ENCODE measurements at places on chromosomes 6 and 20.

DNA sequence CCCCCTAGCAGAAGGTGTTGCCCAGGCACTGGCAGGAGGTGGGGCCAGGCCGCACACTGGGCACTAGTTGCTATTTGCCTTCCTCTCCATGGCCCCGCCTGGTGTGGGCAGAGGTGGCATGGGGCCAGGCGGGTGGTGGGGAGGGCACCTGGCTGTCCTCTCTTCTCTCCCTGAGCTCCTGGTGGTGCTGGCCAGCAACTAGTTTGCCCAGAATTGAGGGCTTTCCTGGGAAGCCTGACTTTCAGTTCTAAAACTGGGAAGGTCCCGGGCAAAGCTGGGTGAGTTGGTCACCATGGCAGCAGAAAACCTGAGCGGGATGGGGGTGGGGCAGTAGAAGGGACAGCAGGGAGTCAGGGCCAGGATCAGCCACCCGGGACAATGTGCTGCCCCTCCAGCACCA is 48.2 kb downstream of the RBM38 start:
- no peak for DNase-seq

DNA sequence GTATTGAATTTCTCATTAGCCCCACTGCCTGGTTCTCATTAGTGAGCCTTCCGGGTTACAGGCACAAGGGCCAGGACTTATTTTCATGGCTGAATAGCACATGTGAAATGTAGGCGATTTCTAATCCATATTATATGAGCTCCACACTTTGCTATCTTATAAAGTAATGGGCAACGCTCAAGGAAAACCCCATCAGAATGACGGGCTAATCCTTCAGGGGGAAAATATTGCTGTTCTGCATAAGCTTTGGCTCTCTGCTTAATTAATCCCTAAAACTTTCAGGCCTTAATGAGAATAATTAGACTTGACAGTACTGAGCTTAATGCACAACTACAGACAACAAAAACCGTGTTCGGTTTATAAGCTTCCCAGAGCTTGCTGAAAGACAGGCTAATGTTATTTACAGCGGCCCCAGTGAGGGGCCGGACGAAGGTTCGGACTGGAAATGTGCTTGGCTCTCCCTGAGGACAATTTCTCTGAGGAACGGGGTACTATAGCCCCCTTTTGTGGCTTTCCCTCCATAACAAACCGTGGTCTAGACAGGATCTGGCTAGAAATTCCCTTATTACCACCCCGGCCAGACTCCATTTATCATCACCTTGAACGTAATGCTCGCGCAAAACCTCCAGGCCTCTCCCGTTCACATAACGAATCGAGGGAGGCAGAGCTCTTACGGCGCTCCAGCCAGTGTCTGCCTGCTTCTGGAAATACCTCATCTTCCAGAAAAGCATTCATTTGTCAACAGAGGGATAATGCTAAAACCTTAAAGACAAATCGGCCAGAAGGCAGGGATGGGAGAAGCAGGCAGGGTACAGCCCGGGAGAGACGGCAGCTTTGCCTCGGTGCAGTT is 164.5 kb downstream of the CD83 start:
- no peak for DNase-seq

DNA sequence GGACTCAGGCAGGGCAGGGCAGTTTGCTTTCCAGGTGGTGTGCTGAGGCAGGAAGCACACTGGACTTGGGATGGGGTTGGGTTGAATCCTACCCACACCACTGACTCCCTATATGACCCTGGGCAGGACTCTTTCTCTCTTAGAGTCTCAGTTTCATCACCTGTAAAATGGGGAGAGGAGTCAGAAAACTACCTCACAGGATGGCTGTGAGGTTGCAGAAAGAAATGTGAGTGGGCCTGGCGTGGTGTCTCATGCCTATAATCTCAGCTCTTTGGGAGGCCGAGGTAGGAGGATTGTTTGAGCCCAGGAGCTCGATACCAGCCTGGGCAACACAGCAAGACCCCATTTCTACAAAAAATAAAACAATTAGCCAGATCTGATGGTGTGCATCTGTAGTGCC is 67.2 kb downstream of the CD40 start:
- DNase-seq = no peak

DNA sequence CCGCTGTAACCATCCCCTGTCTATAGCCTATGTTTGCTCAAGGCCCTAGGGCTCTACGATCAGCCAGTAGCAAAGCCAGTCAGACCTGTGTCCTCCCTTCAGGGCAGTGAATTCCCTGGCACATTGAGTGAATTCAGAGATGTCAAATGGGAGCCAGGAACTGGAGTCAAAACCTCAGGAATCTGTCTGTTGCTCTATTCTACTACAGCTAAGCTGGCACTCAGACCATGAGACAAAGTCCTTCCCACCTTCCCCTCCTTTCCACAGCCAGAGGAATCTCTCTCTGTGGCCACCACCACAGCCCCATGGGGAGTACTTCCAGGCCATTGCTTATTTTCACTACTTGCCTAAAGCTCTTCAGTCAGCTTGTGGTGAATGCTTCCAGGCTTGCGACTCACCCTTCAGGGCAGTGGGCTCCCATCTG is 82.0 kb downstream of the PKIB start:
- no peak for DNase-seq

GRCh38 chr20:2804852-2805688 is 4.6 kb upstream of the CPXM1 start:
- no peak for DNase-seq

- no peak for DNase-seq
Measured at GRCh38 chr6:100549406-100550167, 84.9 kb upstream of the SIM1 start.

- DNase-seq = no peak
Measured at GRCh38 chr20:46130534-46130933, 12.4 kb downstream of the CD40 start.

DNA sequence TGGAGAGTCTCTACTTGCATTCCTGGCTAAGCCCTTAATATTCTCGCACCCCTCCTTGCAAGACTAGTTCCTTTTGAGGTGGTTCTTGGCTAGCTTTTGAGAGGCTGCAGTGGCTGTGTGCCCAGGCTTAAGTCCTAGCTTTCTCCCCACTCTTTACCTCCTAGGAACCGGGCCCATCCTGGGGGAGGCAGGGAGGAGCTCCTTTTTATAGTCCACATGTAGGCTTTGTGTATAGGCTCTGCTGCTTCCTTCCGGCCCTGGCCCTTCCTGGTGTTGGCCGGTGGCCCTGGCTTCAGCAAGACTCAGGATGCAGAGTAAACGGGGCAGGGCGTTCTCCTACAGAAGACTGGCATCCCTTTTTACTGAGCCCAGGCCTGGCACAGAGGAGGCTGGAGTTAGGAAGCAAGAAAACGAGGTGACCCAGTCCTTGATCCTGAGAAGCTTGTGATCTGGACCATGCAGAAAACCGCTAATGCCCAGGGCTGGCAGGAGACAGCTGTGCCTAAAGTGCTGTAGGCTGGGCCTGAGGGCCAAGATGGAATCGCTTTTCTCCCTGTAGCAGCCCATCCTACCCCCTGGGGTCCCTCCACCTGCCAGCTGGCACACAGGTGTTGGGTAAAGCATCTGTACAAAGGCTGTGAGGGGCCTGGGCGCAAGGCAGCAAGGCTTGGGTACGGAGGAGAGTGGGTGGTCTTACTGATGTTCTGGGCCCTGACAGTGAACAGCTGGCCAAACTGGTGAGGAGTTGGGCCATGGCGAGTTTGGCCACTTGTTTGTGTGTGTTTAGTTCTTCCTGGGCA is 8.7 kb downstream of the PLCG1 start:
- no peak for DNase-seq

GRCh38 chr6:106511288-106512047 is 117.8 kb downstream of the RTN4IP1 start:
- DNase-seq = no peak

GRCh38 chr6:149131891-149132290 is 185.6 kb upstream of the TAB2 start:
- no peak for DNase-seq

- DNase-seq = no peak
Measured at GRCh38 chr20:35954907-35955251, 577 bp upstream of the SCAND1 start.

GRCh38 chr6:144460327-144461095 is 175.4 kb downstream of the UTRN start:
- DNase-seq = no peak

DNA sequence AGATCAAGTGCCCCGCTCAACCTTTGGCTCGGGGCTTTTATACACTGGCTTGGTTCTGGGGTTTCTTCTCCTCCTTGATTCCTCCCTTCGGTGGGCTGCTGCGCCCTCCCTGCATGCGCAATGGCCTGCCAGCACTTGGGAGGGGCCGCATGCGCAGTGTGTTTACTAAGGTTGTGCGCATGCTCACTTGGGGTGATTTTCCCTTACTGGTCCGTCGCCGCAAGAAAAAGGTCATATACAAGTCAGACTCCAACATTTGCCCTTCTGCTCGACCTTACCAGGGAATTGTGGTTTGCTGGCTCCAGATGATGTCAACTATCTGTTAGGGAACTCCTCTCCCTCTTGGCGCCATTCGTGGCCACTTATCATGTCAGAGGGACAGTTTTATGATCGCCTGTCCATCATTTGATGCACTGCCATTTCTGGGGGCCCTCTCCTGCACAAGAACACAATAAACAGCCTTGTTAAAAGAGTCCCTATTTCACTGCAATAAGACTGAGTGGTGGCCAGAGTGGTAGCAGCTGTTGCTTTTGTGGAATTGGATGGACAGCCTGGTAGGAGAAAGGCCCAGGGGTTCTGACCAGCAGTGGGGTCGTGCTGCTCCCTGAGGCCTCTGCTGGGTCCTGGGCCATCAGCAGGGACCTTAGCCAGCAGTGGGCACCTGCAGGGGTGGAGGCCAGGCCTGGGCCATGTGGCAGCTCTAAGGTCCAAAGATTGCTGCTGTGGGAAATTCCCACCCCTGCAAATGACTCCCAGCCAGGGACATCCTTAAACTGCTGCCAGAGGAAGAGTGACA is 2.8 kb upstream of the LBP start:
- no peak for DNase-seq

GRCh38 chr6:32129297-32130088 is 595 bp downstream of the FKBPL start:
- no peak for DNase-seq

GRCh38 chr6:501891-502601 is 110.5 kb downstream of the IRF4 start:
- DNase-seq = no peak

GRCh38 chr6:161890832-161891297 is 617.0 kb upstream of the AGPAT4 start:
- DNase-seq = no peak

DNA sequence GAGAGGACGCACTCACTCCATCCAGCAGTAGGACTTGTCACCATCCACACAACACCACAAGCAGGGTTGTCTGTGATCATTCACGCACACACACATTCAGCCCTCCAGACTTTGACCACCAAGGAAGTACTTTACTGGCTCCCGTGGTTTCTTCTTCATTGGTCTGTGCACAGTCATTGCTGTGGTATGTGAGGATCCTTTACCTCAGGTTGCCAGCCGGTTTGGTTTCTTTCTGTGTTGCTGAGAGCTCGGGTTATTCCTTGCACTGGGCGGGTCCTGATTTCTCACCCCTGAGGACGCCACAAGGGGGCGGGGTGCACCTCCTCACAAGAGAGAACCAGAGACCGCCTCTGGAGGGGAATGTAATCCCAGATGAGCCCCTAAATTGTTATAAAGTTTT is 11.2 kb downstream of the SLC35A1 start:
- DNase-seq = no peak

DNA sequence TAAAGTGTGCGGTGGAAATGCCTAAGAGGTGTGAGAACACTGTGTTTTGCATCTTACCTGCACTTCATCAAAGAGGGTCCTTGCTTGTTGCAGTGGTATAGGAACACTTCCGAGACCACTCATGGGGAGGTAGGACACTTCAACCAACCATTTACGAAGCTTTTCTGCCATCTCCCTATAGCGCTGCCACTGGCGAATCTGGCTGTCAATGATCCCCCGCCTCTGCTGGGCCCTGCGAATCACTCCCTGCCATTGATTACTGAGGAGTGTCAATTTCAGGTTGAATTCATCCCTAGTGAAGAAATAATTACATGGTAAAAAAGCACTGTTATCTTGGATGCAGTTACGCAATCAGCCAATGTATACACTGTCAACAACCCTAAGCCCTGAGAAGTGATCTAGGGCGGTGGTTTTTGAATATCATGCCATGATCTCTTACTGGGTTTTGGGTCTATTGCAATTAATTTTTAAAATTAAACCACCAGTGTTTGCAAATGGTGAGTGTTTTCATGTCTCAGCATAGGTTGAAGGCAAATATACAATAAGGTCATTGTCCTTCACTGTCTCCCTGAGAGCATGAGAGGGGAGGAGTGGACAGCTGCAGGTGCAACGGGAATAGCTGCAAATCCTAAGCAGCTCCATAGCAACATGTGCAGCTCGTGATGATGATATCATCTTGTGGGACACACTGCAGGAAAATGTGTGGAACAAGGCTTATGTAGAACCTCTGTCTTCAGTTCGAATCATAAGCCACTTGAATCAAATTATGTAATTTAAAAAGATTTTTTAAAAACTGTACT is 400.6 kb downstream of the ESR1 start:
- no peak for DNase-seq

DNA sequence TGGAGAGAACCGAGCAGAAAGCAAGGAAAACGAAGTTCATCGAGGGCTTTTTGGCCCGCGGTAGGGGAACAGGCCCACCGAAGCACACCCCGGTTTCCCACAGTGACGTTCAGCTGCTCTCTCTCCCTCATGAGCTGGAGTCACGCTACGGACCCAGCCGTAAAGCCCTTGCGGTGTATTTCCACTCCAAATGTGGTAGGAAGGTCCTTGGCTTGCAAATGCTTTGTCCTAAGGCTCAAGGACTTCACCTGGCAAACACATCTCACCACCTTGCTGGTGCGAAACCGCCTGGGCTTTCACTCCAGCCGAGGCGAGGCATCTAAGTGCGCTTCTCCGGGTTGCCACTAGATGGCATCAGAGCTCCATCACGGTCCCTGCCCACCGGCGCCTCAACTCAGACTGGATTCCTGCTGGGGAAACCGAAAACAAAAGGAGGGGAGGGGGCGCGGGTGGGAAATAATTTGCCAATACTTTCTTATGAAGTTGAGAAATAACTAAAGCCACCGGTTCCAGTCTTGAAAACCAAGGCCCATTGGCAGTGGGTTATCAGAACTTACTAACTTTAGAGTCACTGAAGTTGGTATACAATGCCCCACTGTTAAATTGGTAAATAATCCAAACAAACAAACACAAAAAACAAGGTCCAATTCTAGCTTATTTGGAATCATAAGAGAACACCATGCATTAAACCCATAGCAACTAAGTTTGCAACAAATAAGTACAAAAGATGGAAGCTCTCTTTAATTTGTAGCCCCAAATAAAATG is 13.4 kb upstream of the FOXC1 start:
- no peak for DNase-seq

- DNase-seq = no peak
Measured at GRCh38 chr6:143952060-143952778, 55.8 kb downstream of the PLAGL1 start.

DNA sequence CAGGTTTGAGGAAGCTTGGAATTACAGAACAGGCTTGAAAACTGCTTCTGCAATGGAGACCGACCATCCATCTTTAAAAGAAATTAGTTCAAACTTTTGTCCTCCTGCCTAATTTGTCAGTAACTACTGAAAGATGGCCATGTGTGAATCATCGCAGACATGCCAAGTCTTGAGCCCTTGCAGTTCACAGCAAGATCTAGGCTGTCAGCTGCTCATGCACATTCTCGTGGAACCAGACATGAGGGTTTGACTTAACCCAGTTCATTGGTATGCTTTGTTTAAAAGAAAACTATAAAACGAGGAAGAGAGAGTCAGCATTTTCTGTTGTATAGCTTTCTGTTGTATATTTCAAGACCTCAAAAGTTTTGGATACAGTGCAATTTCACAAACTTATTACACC is 74.0 kb upstream of the SAMD5 start:
- DNase-seq = no peak

- DNase-seq = no peak
Measured at GRCh38 chr6:131936156-131936555, 15.0 kb downstream of the CCN2 start.

Data from D721Med (cell line).